ENCODE measurements at places on chromosomes 2 and 18.

GRCh38 chr18:45488645-45489044 lies 126.6 kb upstream of the SLC14A2 start:
- no peak for ATAC-seq

GRCh38 chr18:31233621-31234275 lies 71.1 kb upstream of the DSC1 start:
- no peak for ATAC-seq

DNA sequence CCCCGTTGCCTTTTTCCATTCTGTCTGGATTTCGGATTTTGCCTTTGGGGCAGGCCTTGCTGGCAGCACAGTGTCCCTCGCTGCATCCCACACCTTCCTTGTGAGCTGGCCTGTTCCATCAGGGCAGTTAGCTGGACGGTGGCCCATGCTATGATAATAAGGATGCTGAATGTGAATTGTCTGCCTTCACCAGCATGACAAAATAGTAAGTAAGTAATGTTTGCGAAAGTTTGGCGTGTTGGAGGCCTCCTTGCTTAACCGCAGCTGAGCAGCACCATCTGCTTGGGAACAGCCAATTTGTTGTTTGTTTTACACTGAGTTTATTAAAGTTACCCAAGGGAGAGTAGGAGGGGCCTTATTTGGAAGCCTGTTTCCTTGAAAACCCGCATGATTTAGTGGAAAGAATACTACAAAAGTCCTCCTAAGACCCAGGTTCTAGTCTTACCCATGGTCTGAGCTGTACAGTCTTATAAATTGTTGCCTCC lies 469.7 kb upstream of the FANCL start:
- ATAC-seq, result no peak

DNA sequence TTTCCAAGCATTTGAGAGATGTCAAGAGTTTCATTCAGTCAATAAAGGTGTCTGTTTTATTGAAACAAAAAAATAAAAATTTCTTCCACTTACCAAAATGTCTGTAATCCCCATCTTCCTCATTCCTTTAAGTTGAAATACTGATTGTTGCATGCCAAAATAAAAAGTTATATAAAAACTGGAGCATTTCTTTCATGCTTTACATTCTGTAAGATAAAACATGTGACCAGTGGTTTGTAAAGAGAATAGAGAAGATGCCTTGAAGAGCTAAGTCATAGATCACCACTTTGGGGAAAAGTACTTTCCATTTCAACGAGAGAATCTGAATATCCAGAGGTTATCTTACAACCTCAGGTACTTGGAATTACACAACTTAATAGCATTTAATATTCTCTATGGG lies 35.9 kb upstream of the MYO1B start:
- no peak for ATAC-seq

GRCh38 chr18:9897129-9897528 lies 11.4 kb downstream of the TXNDC2 start:
- ATAC-seq, result no peak

DNA sequence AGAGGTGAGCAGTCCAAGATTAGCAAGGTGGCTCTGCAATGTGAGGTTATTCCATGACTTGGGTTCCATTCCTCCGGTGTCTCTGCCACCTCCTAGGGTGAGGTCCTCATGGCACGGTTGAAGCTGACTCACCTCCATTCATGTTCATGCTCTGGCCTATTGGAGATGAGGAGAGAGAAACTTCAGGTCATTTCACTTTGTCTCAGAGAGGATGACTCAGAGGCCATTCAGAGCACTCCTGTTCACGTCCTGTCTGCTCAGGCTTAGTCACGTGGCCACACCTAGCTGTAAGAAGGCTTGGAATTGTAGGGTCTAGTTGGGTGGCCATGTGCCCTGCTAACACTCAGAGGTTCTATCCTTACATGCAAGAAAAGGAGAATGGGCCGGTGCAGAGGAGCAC lies 67.5 kb upstream of the MBOAT2 start:
- peak; percentile 80 for ATAC-seq

All from SK-N-SH treated with all-trans-retinoic acid at 6 μM for 48 hours (cell line).